Fibroblast of lung (primary cell): ENCODE measurements at places on chromosomes 4 and X. TPM values are rescaled to one million over a fixed set of nuclear protein-coding genes. Genes with fewer than 3 reads are reported as not detected.

Gene TMEM164
- 7.4 and 10.2 TPM in 2 replicates for total RNA-seq

DNA sequence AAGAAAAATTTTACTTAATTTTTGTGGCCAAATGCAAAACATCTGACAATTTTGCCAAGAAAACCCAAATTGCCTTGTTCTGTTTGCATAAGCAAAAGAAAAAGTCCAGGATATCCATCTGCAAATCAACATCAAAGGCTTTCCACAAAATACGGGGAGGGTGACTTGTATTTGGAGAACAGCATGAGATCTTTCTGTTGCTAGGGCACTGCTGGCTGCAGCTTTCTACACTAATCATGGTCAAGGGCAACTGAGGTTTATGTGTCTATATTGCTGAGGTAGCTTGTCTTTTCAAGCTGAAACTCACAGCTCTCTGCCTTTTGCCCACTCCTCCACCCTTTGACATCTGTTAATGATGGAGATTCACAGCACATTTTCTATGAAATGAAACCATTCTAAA is 389.1 kb downstream of the NKX6-1 start:
- no peak for DNase-seq

GRCh38 chr4:7646384-7647061 is 211.8 kb upstream of the PSAPL1 start:
- DNase-seq, result peak; percentile 12

DNA sequence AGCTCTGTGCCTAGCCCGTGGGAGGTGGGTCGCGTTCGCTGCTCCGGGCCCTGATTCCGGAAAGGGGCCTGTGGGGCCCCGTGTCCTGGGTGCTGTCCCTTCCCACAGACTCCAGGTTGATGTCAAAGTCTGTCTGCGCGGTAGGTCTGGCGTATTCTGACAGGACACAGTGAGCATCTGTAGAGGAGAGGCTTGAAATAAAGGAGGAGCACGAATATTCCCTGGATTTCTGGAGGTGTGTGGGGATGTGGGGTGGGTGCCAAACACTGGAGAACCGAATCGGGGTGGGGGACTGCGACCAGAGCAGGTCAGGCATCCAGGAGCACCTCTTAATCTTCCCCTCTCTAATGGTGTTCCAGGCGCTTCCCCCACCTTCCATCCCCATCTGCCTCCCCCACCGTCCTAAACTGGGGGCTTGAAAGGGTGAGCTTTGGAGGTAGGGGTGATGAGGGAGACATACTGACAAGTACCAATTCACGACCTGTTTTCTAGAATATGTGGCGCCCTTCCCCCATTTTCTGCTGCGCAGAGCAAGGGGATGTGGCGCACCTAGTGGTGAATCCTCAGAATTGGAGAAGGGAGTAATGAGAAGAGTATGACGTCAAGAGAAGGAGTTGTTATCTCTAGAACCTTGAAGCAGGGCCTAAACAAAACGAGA is 877 bp downstream of the GPRASP1 start:
- DNase-seq, result peak; percentile 50

DNA sequence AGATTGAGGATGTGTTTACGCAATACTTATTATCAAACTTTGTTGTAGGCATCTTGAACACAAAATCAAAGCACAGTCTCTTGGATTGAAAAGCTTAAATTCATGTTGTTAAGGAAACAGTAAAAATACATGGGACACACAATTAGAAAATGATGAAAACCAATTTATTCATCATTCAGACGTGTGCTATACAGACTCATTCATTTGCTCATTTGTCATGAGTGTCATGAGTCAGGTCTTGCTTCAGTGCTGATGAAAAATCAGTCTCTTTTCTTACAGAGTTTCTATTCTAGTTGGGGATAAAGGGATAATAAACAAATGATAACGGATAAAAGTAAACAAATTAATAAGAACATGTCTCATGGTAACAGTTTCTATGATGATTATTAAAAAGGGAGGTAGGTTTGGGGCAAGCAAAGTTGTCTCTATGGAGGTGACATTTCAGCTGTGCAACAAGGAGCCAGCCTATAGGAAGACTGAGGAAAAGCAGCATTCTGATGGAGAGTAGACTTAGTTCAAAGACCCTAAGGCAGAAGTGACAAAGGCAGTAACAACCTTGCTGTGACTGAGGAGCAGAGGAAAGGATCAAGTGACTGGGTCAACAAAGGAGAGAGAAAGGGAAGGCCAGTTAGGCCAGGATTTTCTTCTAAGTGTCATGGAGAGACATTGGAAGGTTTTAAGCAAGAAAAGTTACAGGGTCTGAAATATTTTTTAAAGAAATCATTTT is 224.0 kb upstream of the HHIP start:
- DNase-seq, result peak; percentile 53

Gene ATP1B4
- not detected in 2 replicates for total RNA-seq

Gene CTSO
- 22.1 and 23.6 TPM in 2 replicates for total RNA-seq

GRCh38 chrX:148609515-148610327 is 109.3 kb downstream of the AFF2 start:
- no peak for DNase-seq

Gene FGFR3
- total RNA-seq, result under 0.01 and 0.33 TPM in 2 replicates

- DNase-seq, result no peak
These were observed 27.2 kb upstream of the GRPR start for GRCh38 chrX:16096141-16096540.

DNA sequence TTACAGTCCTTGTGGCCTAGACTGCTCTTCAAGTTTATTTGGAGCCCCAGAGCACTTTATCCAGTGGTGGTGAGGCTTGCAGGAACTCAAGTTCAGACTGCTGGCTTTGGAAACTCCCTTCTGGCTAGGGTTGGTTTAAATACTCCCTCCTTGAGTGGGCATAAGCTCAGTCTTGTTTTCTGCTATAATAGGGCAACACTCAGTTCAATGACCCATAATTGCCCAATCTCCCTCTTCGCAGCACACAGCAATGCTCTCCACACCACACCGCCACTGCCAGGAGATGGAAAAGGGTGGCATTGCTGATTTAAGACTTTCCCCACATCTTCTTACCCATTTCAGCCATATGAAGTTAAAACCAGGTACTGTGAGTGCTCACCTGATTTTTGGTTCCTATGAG is 27.9 kb upstream of the USP38 start:
- DNase-seq, result no peak

Gene MANBA
- total RNA-seq, result 59.1 and 97.9 TPM in 2 replicates

Gene L1CAM
- total RNA-seq, result under 0.01 and 0.99 TPM in 2 replicates

DNA sequence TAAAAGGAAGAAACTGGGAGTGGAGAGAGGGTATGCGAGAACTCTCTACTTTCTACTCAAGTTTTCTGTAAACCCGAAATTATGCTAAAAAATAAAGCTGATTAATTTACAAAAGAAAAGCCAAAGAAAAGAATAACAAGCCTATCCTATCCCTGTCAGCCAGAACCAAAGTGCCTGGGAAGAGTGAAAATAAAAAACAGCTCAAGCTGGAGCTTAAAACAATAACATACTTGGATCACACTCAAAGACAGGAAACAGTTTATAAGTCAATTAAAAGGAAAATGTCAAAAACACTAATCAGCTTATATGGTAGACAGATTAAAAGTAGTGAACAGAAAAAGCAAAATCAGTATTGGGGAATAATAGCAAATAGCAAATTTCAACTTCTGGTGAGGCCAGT is 139.4 kb downstream of the FRYL start:
- no peak for DNase-seq

GRCh38 chr4:89249716-89250361 is 57.8 kb downstream of the GPRIN3 start:
- DNase-seq, result no peak

DNA sequence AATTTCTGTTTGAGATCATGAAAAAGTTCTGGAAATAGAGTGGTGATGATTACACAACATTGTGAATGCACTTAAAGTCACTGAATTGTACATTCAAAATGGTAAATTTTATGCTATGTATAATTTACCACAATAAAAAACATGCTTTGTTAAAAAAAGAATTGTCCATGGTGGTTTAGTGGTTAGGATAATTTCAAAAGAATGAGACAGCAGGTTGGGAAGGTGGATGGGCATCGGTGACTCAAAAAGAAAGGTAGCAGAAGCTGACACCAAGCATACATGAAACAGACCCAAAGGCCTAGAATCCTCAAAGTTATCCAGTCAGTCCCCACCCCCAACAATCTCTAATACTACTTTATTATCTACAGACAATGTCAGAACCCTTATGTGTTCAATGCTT is 91.1 kb downstream of the MSN start:
- no peak for DNase-seq

Gene SHROOM2
- total RNA-seq, result under 0.01 TPM in 2 replicates

- no peak for DNase-seq
These were observed 48.8 kb upstream of the PGRMC1 start for GRCh38 chrX:119187298-119187697.

- peak; percentile 3 for DNase-seq
These were observed 269.4 kb downstream of the DCTD start for GRCh38 chr4:182647646-182648300.

Gene MPC1L
- not detected in 2 replicates for total RNA-seq
